T follicular helper cell (primary cell): ENCODE measurements at places on chromosomes 16 and 17.

GRCh38 chr17:59761385-59762048, 54.1 kb downstream of the VMP1 start:
- DNase-seq: no peak

GRCh38 chr16:72050769-72051464, 3.4 kb upstream of the HP start:
- DNase-seq: no peak

- no peak for DNase-seq
Observed at GRCh38 chr17:1640329-1641064, 5.0 kb downstream of the SCARF1 start.

DNA sequence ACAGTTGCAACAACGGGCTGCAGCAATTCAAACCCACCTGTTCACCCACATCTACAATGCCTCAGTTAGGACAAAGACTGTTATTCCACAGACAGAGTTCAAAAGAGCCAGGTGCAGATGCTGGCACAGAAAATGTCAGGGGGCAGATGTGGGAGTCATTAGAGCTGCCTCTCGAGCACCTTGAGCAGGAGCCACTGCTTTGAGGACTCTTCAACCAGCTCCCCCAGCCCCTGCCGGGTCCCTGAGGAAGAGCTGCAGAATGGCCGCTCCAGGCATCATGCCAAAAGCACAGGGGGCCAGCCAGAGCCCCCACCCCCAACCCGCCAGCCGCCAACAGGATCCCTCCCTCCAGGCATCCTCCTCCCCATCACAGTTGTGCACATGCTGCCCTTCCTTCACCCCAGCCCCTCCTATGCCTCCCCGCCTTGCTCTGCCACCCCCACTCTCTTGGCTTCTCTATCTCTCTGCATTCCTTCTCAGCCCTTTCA, 20.8 kb downstream of the C17orf67 start:
- no peak for DNase-seq

DNA sequence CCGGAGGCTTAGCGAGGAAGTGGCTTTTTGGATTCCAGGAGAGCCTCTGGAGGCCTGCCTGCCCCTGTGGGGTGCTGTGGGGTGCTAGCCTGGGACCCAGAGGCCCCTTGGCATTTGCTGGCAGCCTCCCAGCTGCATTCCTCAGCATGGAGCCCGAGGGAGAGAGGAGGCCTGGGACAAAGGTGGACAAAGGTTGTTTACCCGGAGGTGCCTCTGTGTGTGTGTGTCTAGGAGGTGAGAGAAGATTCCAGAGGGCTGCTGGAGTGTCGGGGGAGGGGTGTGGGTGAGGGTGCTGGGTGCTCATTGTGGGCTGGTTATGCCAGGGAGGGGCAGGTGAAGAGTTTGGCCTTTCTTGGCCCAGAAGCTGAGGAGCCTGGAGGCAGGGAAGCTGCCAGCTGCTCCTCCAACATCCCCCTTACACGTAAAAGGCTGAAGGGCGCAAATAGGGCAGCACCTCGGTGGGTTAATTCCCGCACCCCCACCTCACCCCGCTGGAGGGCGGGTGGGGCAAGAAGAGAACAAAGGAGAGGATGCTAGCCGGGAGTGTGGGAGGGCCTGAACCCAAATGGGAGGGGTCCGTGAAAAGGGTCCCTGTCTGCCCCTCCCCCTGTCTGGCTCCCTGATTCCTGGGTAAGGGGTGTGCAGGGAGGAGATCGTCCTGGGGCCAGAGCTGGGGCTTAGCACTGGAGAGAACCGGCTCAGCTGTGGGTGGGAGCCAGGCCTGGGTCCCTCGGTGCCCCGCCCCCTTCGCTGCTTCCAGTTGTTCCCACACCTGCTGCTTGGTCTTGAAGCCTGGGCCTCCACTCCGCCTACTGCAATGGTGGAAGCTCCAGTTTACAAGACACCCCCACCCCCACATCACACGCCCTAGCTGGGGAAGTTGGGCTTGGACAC, 9.9 kb downstream of the HEXIM2 start:
- no peak for DNase-seq

DNA sequence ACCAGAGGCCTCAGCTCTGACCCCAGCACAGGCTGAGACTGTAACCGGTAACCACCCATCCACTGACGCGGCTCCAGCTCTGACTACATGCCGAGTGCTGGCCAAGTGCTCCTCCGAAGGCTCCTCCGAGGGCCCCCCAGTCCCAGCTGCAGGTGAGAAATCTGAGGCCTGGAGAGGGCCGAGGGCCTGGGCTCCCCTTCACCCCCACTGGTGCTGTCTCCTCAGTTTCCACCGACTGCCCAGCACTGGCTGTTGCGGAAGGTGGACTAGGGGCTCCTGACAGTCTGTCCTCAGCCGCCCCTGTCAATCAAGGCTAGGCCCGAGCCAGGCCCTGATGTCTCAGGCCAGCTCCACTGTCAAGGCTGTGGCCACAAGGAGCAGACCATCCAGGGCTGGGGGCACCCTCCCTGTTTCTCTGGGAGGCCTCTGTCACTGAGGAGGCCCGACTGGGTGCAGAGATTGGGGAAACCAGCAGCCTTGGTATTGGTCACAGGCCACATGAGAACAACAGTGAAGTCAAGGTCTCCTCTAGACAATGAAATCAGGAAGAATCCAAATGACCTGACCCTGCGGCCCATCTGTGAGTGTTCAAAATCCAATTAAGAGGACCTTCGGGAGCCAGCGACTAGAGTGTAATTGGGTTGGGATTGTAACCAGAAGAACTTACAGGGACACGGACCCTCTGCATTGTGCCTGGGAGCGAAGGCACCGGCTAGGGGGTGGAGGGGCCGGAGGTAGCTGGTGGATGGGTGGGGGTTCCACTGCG, 5.1 kb downstream of the TMEM235 start:
- DNase-seq: no peak

- DNase-seq: no peak
Observed at GRCh38 chr16:8975039-8975438, 11.3 kb upstream of the USP7 start.

- DNase-seq: no peak
Observed at GRCh38 chr17:82465023-82465603, 6.6 kb downstream of the NARF start.

GRCh38 chr16:58793366-58793765, 59.2 kb upstream of the GOT2 start:
- no peak for DNase-seq

GRCh38 chr17:39787743-39788484, 50.2 kb downstream of the GRB7 start:
- no peak for DNase-seq

- no peak for DNase-seq
Observed at GRCh38 chr16:11677451-11677951, 9.2 kb downstream of the SNN start.

GRCh38 chr17:2580151-2580550, 13.3 kb upstream of the PAFAH1B1 start:
- no peak for DNase-seq

DNA sequence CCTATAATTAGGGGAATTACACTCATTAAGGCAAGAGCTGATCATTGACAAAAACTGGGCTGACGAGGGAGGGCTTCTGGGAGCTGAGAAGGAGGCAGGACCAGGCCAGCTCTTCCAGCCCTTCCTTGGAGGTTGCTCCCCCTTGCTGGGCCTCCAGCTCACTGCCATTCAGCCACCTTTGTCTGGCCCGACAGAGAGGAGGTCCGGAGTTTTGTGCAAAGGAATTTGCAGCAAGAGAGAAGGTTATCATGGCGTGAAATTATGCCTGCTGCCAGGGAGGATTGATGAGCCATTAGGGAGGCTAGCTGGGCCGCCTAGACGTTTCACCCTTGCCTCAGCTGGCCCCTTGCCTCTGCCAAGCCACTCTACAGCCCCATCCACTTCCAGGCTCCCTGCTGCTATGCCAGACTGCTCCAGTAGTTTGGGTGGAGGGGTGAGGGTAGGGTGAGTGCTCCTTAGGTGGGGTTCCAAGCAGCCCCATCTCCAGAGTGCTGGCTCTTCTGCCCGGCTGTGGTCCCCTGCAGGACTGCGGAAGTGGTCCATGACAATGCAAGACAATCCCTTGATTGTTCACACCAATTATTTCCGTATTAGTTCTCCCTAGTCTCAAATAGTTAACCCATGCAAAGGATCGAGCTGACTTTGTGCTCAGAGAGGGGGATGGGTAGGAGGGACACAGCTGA, 17.1 kb upstream of the PHF12 start:
- no peak for DNase-seq

GRCh38 chr16:35565626-35566025, 2106.2 kb downstream of the TP53TG3F start:
- DNase-seq: no peak

DNA sequence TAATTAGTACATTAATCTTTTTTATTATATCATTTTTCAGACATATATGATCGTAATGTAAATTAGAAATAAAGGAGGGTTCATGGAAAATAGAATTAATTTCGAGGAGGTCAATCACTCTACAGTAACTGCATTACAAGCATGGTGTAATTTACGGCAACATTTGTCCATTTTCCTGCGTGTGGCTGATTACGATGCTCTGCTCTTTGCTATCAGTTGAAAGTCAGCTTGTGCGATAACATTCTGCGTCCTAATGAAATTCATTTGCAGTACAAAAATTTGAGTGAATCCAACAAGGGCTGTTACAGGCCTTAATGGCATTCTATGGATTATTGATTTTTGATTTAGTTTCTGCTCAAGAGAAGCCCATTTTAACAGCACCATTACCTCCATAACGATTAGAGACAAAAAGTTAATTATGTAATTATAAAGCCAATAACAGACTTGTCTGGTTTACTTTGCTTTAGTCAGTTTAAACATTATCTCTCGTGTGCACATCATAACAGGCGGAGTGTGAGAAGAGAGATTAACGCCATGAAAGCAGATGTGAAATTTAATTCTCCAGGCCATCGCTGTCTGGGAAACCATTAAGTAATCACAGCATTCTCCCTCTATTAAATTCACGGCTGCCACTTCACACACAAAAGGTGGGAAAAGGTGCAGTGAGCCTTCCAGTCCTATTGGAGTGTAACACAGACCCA, 256.4 kb upstream of the IRX3 start:
- DNase-seq: no peak

- no peak for DNase-seq
Observed at GRCh38 chr16:28186752-28187151, 25.0 kb downstream of the XPO6 start.

DNA sequence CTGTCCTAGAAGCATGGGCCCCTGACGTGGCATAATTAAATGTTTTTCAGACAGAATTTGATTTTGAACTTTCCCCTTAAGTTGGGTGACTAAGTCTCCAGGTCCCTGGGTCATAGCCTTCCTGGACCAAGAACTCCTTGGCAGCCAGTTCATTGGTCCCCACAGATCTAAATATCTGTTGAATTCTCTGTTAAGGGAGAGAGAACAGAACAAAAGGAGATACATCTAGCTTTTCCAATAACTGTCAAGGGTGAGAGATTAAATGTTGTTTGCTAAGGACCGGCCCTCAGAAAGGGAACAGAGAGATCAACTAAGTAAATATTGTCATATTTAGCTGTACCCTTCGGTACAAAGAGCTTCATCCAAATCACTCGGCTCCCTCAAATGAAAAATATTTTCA, 78.2 kb upstream of the NOL11 start:
- DNase-seq: no peak

GRCh38 chr17:4658478-4659305, 17.2 kb upstream of the ALOX15 start:
- no peak for DNase-seq

DNA sequence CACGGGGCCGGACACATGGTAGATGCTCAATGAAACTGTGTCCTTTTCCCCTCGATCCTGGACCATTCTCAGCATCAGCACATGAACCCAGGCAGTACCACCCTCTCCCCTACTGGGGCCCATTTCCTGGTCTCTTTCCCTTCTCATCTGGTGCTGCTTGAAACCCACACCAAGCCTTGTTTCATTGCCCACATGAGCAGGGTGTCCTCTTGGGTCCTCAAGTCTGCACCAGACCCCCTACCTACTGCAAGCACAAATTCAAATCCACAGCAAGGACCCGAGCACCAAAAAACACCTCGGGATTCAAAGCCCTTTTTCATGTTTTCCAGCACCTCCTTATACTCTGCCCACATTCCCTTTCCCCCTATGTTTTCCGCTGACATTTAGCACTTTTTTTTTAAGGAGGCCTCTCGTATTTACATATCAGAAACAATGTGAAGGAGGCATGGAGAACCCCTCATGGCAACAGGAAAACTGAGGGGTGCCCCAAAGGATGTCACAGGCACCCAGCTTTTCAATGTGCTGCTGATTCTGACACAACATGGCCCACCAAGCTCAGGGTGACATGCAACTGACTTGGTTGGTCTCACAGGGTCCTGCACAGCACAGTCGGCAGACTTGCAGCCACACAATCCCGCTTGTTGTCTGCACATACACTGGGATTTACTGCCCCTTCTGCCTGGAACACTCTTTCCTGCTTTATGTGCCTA, 4.6 kb upstream of the CCL1 start:
- no peak for DNase-seq

DNA sequence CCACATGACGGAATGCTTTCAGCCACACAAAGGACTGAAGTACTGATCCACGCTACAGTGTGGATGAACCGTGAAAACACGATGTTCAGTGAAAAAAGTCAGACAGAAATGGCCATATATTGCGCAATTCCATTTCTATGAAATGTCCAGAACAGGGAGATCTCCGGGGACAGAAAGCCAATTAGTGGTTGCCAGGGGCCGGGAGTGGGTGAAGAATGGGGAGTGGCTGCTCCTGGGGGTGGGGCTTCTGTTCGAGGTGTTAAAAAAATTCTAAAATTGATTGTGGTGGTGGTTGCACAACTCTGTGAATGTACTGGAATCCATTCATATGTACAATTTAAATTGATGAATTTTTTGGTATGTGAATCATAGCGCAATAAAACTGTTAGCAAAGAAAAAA, 154.8 kb upstream of the HSBP1 start:
- no peak for DNase-seq
